Suppressor macrophage treated with lipopolysaccharide for 4 hours (primary cell): ENCODE measurements at places on chromosomes 6 and 20.

- DNase-seq = no peak
These were observed 215.9 kb upstream of the KCNG1 start for GRCh38 chr20:51238675-51239305.

DNA sequence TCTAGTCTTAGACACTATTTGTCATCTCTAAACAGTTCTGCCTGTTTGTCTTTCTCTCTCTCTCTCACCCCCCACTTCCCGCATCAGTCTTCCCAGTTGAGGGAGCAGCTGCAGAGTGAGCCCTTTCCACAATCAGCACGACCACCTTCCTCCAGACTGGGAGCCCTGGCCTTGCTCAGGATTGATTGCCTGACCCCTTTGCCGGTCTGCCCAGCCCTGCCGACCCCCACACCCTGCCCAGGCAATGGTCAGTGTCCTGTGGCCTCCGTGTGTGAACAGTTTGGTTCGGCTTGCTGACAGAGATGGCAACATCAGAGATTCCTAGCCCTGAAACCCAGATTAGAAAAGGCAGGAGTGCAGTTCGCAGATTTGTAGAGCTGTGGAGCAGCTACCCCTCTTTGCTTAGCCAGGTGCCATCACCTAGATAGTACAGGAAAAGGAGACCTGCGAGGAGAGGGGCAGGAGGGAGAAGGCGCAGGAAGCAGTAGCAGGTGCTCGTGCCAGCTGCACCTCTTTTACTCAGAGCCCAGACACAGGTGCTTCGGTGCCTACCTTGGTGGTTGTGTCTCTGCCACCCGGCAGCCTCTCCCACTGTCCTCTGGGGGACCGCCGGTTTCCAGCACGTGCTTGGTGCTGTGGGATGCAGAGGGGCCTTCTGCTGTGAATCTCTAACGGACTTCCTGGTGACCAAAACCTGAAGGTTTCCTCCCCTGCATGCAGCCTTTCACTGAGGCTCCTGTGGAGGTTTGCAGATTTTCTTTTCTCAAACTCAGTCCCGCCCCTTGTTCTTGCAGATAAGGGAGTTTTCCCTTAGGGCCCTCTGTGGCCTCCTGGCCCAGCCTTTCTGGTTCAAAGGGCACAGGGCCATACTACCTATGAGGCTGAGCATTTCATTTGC lies 92.4 kb downstream of the SCML4 start:
- no peak for DNase-seq

DNA sequence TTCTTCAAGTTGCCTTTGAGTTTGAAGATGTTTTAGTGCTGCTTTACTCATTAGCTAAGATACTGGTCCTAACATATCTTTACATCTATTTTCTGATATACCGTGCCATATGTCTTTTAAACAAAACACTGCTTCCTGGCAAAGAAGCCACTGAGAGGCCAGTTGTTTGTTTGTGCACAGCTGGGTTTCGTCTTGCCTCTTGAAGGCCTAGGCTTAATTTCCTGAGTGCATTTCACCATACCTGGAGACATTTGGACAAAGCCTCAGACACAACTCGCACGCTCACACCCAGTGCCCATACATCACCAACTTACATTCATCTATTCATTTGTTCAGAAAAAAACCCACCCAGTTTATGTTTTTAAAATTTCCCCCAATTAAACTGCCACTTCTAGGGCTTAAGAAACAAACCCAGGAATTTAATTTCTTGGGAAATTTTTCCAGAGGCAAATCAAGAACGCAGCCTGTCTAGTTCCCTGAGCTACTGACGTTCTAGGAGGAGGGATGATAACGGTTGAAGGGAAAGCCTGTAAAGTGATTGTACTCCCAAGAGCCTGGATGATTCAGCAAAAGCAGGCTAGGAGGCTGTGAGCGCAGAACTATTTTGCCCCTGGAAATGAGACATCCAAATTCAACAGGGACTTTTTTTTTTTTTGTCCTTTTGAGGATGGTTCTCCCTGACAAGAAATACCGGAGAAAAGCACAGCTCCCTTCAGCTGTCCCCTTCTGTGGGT lies 77.7 kb downstream of the OLIG3 start:
- DNase-seq = no peak

DNA sequence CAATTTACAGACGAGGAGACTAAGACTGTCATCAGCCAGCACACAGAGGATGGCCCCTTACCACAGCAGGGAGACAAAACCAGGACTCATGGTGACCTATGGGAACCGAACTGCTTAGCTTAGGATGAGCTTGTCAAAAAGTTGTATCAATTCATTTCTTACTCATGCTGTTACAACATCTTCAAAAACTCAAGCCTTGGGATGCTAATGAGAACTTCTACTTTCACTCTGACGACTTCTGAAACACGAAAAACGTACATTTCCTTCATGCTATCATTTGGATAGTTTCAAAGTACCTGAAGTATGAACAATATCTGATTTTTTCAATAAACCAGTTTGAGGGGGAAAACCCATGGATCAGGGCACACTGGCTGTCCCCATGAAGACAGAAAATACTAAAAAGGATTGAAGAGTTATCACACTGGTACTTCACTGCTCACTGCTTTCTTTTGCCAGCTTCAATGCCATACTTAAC lies 31.9 kb downstream of the HIVEP2 start:
- peak; percentile 89 for DNase-seq

DNA sequence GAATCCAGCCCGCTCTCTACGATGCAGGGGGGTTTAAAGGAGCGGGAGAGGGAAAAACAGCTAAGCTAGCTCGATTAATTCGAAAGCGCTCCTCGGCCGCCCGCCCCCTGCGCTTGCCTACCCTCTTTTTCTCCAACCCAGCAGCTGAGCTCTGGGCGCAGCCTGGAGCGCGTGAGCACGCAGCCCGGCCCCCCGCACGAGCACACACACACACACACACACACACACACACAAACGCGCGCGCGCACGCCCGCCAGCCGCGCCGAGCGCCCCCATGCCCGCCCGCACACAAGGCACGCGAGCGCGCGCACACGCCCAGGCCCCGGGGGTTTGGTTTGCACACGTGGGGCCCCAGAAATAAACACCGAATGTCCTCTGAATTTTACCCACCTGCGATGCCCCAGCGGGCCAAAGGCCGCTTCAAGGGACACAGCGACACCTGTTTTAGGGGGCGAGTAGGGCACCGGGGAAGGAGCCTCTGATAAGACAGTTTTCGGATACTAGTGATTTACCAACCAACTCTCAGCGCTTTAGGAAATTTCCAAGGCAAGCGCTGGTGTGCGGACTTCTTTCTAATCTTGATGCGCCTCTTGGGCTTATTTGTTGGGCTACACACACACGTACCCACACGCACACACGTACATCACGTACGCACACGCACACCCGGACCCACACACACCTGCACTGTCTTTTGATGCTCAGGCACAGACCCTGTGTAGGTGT lies 802 bp upstream of the NRN1 start:
- DNase-seq = no peak

DNA sequence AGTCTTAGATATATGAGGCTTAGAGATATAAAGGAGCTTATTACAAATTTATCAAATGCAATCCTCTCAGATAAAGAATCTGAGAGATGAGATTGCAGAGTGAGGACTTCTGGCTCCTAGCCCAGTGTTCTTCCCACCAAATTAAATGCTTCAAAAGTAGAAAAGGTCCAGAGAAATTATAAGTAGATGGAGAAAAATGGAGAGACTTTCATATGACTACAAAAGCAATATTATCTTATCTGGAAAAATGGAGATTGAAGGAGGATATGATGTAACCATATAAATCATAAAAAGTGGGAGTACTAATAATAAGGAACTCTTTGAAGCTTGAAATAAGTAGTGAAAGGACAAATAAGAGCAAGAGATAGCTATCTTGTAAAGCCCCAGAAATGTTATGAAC lies 2.8 kb downstream of the KCTD20 start:
- DNase-seq = no peak

GRCh38 chr20:52828199-52828598 lies 144.0 kb upstream of the TSHZ2 start:
- DNase-seq = no peak

DNA sequence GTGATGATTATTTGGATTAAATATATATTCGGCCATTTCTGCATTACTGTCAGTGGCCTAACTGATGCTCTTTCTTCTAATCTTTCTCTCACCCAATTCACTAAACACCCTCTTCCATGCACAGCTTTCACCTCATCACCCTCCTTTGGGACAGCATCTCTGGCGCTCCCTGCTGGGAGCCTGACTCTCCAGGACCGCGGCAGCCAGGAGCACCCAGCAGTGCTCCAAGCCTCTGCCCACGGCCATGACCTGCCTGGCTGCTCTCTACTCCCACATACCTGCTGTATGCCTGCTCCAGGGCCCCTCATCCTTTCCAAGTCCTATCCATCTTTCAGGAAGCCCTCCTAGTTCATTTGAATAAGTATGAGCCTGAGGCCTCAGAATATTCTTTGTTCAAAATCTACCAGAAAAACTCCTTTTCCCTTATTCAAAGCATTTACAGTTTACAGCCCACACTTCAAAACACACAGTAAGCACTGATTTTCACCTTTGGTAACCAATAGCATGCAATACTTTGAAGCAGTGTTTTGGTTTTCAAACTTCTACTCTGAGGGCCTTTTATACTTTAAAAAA lies 15.2 kb downstream of the CTCFL start:
- peak; percentile 35 for DNase-seq

DNA sequence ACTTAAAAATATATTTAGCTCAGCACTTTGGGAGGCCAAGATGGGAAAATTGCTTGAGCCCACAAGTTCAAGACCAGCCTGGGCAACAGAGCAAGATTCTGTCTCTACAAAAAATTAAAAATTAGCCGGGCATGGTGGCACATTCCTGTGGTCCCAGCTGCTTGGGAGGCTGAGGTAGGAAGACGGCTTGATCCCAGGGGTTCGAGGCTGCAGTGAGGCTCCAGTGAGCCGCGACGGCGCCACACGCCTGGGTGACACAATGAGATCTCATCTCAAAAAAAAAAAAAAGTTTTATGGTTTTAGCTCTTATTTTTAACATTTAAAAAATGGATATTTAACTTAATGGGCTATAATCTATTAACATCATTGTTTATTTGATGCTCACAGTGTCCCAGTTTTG lies 97.2 kb upstream of the RIPOR2 start:
- no peak for DNase-seq

DNA sequence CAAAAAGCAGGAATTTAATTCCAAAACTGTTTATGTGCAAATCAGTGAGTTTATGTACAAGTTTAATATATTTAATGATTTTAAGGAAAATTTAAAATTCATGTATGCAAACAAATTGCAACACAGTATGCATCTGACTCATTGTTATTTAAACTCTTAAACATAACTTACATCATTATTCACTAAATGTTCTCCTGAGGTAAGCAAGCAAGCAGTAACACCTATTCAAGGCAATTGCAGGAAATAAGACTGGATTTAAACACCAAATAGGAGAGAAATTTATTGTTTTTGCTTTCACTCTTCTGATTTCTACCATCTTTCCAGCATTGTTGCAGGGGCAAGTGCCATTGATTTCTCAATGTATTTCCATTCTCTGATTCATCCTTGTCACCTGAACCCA lies 239.5 kb downstream of the TFAP2A start:
- DNase-seq = no peak

- no peak for DNase-seq
These were observed 1047.9 kb upstream of the MAP3K7 start for GRCh38 chr6:91634791-91635190.

GRCh38 chr6:2855061-2855519 lies 13.4 kb upstream of the SERPINB1 start:
- peak; percentile 87 for DNase-seq

DNA sequence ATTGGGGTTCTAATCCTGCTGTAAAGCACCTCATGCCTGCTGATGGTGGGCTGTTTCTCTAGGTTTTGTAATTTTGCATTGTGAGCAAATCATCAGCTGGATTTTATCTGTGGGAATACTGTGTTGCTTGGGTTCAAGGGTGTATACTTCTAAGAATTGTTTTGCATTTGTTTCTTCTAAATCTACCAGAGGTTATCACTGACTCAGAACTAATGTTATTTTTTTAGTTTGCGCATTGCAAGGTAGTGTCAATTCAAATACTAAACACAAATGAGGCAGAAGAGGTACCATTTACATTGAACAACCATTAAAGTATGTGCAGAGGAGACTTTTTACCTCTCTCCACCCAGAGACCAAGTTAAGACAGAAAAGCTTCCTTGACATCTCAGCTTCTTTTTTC lies 60.0 kb downstream of the CEP162 start:
- DNase-seq = no peak

GRCh38 chr20:21583486-21584168 lies 69.8 kb upstream of the NKX2-2 start:
- no peak for DNase-seq

DNA sequence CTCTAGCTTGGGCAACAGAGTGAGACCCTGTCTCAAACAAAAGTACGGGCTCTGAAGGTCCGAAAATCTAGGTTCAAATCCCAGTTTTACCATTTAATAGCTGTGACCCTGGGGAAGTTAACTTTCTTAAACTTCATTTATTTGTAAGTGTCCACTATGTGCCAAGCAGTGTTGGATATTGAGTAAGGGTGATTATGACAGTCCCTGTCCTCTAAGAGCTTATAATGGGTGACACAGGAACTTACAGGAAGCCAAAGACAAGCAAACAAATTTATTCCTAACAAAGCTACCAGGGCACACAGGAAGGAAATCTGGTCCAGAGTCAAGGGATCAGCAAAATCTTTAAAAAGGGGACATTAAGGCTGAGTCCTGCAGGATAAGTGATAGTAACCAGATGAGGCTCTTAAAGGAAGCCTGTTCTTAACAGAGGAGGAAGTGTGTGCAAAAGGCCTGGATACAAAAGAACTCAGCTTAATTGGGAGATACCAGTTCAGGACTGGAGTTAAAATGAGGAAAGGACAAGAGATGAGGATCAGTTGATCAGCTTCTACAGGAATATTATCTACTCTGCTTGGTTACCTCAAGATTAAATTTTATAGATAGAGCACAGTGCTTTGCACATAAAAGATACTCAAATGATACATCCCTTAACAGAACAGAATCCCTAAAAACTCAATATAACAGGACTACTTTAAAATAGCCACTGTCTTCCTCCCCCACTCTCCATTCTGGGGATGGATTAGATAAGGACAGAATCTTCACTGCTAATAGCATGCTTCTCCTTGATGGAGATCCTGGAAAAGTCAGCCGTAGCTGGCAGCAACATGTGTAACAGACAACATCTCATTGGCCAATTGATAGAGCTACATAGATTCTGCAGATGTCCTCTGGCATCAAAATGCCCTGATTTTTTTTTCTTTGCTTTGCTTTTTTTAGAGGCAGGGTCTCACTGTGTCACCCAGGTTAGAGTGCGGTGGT lies 6.1 kb downstream of the SNX3 start:
- DNase-seq = peak; percentile 48

GRCh38 chr6:55827818-55828522 lies 47.4 kb downstream of the BMP5 start:
- DNase-seq = no peak
